ENCODE measurements at places on chromosomes 1 and 21.
A peak's percentile ranks its signal among the peaks of the same experiment; 100 is the strongest.

- no peak for DNase-seq
These were observed 30.5 kb downstream of the TNFSF18 start for GRCh38 chr1:173020138-173020750.

- no peak for DNase-seq
These were observed 33.0 kb downstream of the EPHX1 start for GRCh38 chr1:225842788-225843425.

- DNase-seq = no peak
These were observed 83.4 kb upstream of the PLPPR4 start for GRCh38 chr1:99180915-99181314.

DNA sequence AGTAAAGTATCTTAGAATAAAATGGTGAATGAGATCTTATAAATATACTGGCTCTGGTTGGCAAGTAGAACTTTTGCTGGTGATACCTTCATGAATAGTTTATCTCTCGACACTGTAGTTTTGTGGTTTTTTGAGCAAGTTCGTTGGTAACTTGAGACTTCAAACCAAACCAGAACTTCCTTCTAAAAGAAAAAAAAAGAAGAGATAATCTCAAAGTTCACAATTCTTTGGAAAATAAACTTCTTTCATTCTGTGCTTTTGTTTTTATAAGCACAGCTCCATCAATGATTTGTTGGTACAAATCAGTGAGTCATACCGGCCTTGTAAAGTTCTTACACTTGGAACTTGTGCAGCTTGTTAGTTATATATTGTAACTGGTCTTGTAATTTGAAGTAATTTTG lies 2.3 kb downstream of the HIPK1 start:
- DNase-seq = no peak

DNA sequence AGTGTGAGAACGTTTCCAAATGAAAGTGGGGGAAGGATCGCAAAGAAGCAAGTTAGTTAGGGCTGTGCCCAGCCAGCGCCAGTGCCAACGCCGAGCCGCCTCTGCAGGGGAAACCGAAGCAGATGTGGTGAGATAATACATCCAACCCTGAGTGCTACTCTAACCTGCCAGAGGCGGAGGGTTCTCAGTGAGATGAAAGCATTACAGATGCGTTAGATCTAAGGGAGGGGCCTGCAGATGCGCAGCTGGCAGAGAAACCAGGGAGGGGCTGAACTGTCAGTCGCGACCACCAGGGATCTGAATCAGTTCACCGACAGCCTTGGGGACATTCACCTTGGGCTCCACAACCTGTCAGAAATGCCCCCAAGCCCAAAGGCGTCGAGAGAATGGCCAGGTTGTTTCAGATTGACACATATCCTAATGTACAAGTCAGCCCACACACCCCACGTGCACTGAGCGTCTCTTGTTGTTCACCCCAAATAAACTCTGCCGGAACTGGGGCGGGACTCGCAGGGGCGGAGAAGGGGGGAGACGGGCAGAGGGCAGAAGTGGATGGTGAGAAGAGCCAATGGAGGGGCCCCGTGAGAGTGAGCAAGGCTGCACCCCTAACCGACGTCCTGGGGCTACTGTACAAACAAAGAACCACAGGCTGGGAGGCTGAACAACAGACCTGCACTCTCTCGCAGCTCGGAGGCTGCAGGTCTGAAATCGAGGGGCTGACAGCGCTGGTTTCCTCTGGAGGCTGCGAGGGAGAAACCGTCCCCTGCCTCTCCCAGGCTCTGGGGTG lies 8.7 kb upstream of the UMODL1 start:
- DNase-seq = peak; percentile 35

DNA sequence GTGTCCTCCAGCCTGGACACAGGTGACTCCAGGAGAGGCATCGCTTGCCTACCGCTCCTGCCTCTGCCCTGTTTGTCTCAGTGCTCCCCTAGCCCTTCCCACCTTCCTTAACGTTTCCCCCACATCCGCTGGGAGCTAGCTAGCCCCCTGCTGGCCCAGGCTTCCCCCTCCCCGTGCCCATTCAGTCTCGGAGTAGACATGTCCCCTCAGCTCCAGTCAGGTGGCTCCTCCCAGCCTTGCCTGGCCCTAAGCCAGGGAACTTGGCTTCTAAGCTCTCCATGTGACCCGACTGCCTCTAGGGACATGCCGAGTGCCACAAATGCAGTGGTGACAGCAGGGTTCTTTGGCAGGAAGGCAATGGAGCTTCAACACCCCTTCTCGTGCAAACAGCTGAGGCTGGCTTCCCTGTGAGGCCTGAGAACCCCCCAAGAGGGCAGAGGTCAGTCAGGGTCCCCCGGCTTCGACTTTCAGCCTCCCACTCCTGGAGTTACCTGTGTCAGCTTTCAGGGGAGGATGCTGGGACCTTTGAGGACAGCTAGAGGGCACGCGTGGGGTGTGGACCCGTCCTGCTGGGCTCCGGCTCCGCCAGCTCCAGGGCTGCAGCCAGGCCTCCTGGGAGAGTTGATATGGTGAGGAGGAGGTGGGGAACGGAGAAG lies 16.2 kb downstream of the DRAXIN start:
- DNase-seq = peak; percentile 92
